Fibroblast of skin of left quadriceps (primary cell): ENCODE measurements at places on chromosomes 2 and 18.
A peak's percentile ranks its signal among the peaks of the same experiment; 100 is the strongest.

DNA sequence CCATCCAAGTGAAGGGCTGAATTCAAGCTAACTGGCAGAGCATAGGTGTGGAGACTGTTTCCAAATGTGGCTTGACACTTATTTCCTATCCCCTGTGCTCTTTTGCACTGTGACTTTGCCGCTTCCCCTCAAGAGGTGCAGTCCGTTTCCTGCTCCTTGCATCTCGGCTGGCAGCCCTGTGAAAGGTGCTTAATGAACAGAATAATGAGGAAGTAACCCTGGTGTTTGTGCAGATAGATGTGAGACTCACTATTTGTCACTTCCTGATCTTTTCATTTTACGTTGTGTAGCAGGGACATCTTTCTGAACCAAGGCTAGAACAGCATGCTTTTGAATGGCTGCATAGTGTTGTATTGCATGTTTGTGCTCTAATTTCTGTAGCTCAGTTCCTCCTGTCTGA lies 60.8 kb downstream of the CEP192 start:
- no peak for DNase-seq

DNA sequence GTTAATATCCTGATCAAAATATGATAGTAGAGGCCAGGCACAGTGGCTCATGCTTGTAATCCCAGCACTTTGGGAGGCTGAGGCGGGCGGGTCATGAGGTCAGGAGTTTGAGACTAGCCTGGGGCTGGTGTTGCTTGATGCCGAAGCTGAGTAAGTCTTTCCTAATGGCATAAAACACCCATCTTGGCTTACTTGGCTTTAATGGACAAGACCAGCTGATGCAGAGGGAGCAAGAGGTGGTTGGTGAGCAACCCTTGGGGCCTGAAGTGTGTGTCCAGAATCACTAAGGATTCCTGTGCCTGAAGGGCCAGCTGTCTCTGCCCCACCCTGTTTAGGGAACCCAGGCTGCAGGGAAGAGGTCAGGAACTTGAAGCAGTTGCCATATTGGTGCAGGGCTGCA lies 217.2 kb downstream of the ARL4C start:
- no peak for DNase-seq

DNA sequence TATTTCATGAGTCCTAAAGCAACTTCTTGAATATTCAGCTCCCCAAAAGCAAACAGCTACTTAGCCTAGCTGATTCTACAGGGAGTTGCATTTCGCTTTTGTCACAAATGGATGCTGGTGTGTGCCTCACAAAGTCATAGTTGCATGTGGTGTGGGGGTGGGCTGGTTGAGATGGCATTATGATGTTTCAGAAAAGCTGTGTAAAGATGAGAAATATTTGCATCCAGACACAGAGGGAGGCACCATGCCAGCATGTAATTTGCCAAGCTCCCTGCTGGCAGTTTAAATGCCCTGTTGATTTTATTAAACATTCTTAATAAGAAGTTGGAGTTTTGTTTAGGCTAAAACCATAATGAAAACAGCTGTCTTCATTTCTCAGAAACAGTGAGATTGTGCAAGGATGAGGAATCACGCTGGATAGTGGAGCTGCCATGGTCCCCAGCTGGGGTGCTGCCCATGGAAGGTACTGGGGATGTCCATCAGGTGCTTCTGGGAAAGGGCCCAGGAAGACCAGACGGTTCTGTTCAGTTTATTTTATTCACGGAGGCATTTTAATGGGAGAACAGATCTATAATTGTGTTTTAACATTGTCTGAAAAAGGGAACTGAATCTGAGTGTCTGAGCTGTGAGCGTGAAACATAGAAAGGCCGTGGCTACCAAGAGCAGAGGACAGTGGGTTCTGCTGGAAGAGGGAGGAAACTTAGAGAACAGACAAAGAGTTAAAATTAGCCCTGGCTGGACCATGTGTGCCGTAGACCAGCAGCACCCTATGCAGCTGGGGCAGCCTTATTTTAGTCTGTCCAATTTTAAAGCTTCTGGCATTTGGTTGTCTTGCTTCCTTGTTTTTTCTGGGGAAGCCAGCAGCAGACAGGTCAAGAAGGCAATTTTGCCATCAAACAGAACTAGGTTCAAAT lies 177.1 kb downstream of the FAM210A start:
- DNase-seq = no peak

DNA sequence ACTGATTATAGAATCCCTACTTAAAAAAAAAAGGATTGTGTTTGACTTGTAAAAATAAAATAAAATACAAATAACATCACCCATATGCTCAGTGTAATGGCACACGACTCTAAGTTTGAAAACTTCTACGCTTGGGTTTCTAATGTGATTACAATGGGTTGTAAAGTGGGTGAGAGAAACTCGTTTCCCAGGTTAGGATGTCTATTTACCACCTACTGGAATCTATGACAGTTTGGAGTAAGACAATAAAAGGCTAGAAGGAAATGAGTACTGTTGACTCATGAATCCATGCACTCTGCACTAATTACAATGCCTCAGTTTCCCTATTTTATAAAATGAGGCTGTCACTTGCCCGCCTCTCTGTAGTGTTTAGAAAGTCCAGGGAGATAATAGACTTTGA lies 204.2 kb upstream of the FBXO11 start:
- DNase-seq = no peak

DNA sequence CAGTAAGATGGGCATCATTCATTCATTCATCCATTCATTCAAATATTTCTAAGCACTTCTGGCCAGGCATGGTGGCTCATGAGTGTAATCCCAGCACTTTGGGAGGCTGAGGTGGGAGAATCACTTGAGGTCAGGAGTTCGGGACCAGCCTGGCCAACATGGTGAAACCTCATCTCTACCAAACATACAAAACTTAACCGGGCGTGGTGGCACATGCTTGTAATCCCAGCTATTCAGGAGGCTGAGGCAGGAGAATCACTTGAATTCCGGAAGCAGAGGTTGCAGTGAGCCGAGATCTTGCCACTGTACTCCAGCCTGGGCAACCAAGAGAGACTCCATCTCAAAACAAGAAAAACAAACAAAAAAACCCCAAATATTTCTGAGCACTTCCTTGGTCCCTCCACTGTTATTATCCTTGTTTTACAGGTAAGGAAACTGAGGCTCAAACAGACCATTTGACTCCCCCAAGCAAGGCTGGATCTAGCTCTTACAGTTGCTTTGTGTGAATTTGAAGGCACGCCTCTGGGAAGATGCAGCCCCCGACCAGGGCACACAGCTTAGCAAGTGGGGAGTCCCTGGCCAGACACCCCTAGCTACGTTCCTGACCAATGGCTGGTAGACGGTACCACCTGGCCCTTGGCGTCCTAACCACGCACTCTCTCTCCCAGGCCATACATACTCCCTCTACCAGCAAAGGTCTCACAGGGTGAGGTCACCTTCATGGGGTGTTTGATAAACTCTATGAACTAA lies 50.6 kb upstream of the ODC1 start:
- no peak for DNase-seq

GRCh38 chr2:204655101-204655500 lies 109.8 kb downstream of the PARD3B start:
- DNase-seq = peak; percentile 47

DNA sequence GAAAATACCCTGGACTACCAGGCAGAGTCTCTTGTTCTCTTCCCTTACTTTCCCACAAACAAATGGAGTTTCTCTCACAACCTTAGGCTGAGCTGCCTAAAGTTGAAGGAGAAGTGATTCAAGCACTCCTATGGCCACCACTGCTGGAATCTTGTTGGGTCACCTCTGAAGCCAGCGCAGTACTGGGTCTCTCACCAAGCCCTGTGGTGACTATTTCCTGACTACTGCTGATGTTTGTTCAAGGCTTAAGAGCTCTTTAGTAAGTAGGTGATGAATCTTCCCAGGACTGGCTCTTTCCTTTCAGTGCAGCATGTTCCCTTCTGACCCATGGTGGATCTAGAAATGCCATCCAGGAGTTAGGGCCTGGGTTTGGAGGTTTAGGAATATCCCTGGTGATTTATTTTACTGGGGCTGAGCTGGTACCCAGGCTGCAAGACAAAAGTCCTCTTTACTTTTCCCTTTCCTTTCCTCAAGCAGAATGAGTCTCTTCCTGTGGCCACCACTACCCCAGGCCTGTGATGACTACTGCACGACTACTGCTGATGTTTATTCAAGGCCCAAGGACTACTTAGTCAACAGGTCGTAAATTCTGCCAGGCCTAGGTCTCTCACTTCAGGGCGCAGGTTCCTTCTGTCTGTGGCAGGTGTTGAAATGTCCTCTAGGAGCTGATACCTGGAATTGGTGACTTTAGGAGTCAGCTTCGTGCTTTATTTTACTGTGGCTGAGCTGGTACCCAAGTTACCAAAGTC lies 121.8 kb downstream of the SLC4A10 start:
- DNase-seq = no peak
